Brain (organoid and tissue), 16 donors: ENCODE measurements at places on chromosomes 5 and 9.

DNA sequence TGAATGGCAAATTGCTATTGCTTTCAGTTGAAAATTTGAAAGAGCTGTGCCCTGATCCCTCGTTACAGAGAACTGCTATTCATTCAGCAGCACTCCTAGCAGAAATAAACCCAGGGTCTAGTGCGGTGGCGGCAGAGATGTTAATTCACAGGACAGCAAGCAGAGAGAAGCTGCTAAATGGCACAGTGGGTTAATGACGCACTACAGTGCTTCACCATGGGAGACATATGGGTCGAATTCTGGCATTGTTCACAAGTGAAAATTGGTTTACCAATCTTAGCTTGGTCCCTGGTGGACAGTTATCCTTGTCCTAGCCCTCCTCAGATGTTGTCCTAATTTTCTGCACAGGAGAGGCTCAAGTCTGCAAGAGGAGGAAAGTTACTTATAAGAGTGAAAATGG is 807.4 kb downstream of the TLE1 start:
- DNase-seq: peak; percentile 67

- no peak for DNase-seq
These were observed 33.9 kb downstream of the PTBP3 start for GRCh38 chr9:112299514-112299913.

GRCh38 chr5:108818613-108819272 is 71.0 kb downstream of the FER start:
- DNase-seq: no peak

- DNase-seq: no peak
These were observed 9.1 kb downstream of the ZCCHC9 start for GRCh38 chr5:81310402-81311063.

GRCh38 chr5:103542441-103542840 is 20.1 kb downstream of the NUDT12 start:
- no peak for DNase-seq

- DNase-seq: no peak
These were observed 48.3 kb upstream of the TESK1 start for GRCh38 chr9:35556776-35557175.

- DNase-seq: no peak
These were observed 159.6 kb upstream of the ANKH start for GRCh38 chr5:15031180-15031579.

DNA sequence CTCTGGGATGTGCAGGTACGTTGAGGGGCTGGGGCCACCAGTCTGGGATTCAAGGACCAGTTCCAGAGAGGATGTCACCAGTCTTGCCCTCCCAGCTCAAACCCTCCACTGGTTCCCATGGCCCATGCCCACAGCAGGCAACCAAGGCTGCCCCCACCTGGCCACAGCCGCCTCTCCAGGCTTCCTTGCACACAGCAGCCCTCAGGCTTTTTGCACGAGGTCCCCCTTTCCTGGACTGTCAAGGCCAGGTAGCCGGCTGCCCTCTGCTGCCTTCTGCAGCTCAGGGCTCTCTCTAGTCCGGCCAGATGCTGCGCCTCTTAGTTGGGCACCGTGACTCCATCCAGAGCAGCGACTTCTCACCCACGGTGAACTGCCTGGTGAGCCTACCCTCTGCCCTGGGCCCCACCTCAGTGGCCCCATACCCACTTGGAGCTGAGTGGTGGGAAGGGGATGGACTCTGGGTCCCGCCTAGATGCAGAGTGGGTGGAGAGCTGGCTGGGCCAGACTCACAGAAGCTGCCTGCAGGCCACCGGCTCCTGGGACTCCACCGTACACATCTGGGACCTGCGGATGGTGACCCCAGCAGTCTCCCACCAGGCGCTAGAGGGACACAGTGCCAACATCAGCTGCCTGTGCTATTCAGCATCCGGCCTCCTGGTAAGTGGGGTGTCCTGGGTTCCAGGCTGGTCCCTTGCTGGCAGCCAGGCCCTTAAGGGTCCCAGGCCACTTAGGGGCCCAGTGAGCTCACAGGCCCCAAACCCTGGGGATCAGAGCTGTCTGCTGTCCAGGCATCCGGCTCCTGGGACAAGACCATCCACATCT is 2.9 kb downstream of the WDR38 start:
- no peak for DNase-seq

DNA sequence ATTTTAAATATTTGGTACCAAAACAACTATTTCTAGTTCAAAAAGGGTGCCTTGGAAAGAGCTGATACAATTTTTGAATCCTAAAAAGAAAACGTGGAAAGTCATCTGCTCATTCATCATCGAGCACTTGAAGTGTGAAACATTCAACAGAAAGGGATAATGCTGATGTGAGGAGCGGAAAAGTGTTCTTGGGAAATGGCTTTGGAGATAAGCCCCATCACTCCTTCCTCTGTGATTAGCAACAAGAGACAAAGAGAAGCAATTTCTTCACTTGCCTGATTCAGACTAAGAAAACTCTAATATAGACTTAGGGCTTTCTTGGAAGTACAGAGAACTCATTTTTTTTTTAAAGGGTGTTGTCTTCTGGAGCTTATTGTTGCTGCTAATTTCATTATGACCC is 74.9 kb downstream of the C9orf152 start:
- no peak for DNase-seq

GRCh38 chr9:99241106-99241505 is 19.0 kb downstream of the SEC61B start:
- DNase-seq: no peak

GRCh38 chr5:113376640-113377039 is 58.1 kb downstream of the TSSK1B start:
- DNase-seq: no peak

DNA sequence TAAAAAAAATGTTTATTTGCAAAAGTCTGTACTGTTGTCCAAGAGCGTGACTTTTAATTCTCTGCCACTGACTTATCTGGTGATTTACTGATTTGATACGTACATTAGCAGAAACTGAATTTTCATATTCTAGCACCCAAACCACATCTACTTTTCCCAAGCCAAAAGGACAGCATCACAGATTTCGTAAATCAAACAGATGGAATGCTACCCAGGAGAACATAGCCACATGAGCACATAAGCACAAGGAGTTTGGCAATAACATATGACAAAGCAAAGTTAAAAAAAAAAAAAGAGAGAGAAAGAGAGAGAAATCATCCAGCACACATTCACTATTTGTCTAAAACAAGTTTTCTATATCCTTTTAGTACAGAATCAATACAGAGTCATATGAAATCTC is 83.7 kb downstream of the HINT1 start:
- DNase-seq: peak; percentile 40
